ENCODE measurements at places on chromosomes 2 and 18. TPM values are rescaled to one million over a fixed set of nuclear protein-coding genes. Genes with fewer than 3 reads are reported as not detected.

VWA3B gene
- not detected for total RNA-seq

- H3K27ac ChIP-seq, result no peak overlapping the region
- H3K4me3 ChIP-seq, result no peak overlapping the region
- H3K36me3 ChIP-seq, result peaks cover 1% of the 10 kb centered on the region
- no peak for DNase-seq
These were observed 311.6 kb upstream of the REV1 start for GRCh38 chr2:99801327-99801901.

GRCh38 chr18:79926306-79926705 lies 25.1 kb downstream of the SLC66A2 start:
- H3K36me3 ChIP-seq, result peaks cover 44% of the 10 kb centered on the region
- H3K4me3 ChIP-seq, result no peak overlapping the region
- no peak for DNase-seq
- no peaks in the 10 kb centered on the region for H3K27me3 ChIP-seq
- peaks cover 2% of the 10 kb centered on the region for H3K4me1 ChIP-seq

GRCh38 chr2:62539606-62540407 lies 33.8 kb upstream of the TMEM17 start:
- H3K4me3 ChIP-seq, result no peak overlapping the region
- H3K27ac ChIP-seq, result no peak overlapping the region

DNA sequence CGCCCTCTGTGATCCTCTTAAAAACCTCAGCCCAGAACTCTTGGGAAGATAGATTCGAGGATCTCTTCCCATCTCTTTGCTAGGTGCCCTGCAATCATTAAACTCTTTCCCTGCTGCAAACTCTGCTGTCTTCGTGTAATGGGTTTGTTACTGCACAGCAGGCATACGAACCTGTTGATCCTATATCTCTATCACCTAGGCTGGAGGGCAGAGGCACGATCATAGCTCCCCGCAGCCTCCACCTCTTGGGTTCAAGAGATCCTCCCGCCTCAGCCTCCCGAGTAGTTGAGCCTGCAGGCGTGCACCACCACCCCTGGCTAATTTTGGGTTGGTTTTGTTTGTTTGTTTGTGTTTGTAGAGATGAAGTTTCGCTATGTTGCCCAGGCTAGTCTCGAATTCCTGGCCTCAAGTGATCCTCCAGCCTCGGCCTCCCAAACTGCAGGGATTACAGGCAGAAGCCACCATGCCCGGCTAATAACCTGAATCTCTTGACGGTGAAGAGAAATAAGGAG lies 493 bp upstream of the BBS5 start:
- no peak for DNase-seq
- no peaks in the 10 kb centered on the region for H3K27me3 ChIP-seq
- peaks cover 14% of the 10 kb centered on the region for H3K4me1 ChIP-seq
- H3K27ac ChIP-seq, result no peak overlapping the region
- H3K36me3 ChIP-seq, result no peaks in the 10 kb centered on the region
- H3K4me3 ChIP-seq, result peak overlapping the region; percentile 89

- H3K4me3 ChIP-seq, result no peak overlapping the region
- peaks cover 6% of the 10 kb centered on the region for H3K4me1 ChIP-seq
- no peak for DNase-seq
- no peaks in the 10 kb centered on the region for H3K27me3 ChIP-seq
These were observed 260.1 kb upstream of the FAM98A start for GRCh38 chr2:33859176-33859575.

PID1 gene
- total RNA-seq, result not detected

TMEM163 gene
- not detected for total RNA-seq

- no peak for DNase-seq
- peaks cover 20% of the 10 kb centered on the region for H3K27me3 ChIP-seq
- no peak overlapping the region for H3K4me3 ChIP-seq
- H3K36me3 ChIP-seq, result no peaks in the 10 kb centered on the region
- H3K4me1 ChIP-seq, result no peaks in the 10 kb centered on the region
These were observed 43.3 kb downstream of the AGAP1 start for GRCh38 chr2:235537186-235537585.

DNA sequence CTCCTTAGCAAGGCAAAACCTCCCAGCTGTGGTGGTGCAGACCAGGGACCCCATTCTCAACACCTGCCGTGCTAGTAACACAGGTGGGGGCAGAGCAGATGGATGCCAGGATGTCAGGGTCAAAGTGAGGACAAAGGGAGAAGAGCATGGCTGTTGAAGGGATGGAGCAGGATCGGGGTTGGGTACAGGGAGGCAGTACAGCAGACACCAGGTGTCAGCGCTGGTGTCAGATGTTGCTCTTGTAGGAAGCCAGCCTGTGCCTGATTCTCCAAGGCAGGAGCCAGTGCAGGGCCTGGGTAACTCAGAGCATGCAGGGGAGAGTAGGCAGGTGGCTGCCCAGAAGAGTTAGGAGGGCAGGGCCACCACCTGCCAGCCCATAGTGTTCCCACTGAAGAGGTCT lies 222.1 kb upstream of the SPRED2 start:
- no peak overlapping the region for H3K27ac ChIP-seq
- no peak for DNase-seq
- H3K27me3 ChIP-seq, result no peaks in the 10 kb centered on the region
- no peaks in the 10 kb centered on the region for H3K4me1 ChIP-seq
- no peak overlapping the region for H3K4me3 ChIP-seq

DNA sequence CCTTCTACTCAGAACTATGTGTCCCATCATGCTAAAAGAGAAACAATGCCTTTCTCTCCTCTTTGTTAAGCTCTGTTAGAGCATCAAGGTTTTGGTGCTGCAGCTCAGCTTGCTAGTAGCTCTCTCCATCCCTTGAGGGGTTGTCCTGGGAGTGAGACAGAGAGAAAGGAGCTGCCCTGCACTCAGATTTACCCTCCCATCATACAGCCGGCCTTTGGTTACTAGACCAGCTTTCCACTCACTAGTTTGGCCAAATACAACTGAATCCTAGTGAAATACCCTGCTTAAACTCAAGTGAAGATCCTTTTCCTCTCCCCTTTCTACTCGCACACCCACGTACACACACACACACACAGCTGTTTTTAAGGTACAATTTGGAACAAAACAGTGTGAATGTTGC lies 2.3 kb upstream of the CHN1 start:
- H3K36me3 ChIP-seq, result no peaks in the 10 kb centered on the region
- H3K27me3 ChIP-seq, result peaks cover 50% of the 10 kb centered on the region
- no peak overlapping the region for H3K4me3 ChIP-seq
- H3K4me1 ChIP-seq, result peaks cover 10% of the 10 kb centered on the region

GRCh38 chr2:11891671-11892440 lies 145.4 kb downstream of the LPIN1 start:
- no peak overlapping the region for H3K4me3 ChIP-seq
- no peaks in the 10 kb centered on the region for H3K27me3 ChIP-seq
- no peaks in the 10 kb centered on the region for H3K4me1 ChIP-seq
- H3K36me3 ChIP-seq, result peaks cover 6% of the 10 kb centered on the region
- DNase-seq, result no peak

DNA sequence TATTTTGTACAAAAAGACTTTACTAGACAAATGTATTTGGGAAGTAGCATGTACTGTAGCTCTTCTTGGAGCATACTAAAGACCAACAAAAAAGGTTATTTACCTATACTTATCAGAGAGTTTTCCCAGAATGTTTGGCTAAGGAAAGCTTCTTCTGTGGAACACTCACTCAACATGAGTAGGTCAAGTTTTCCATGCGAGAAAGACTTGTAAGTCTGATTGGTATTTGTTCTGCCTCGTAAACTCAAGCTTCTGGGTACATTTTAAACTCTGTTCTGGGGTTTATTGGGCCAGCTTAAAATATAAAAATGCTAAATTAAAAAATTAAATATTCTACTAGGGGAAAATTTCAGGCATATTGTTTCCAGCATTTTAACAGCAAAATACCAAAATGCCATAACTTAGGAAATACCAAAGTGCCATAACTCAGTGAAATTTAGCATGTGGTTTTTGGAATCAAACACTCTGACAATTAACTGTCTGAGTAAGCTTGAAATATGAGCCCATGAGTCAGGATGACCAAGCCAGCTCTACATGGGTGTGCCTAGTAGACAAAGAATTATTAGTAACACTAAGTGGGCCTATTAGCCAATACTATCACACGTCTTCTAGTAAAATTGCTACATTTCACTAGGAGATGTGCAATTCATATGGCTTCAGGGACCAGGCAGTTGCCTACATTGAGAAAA lies 47.3 kb upstream of the SERPINE2 start:
- peaks cover 5% of the 10 kb centered on the region for H3K4me1 ChIP-seq
- H3K27me3 ChIP-seq, result no peaks in the 10 kb centered on the region
- H3K27ac ChIP-seq, result no peak overlapping the region
- DNase-seq, result no peak

DNA sequence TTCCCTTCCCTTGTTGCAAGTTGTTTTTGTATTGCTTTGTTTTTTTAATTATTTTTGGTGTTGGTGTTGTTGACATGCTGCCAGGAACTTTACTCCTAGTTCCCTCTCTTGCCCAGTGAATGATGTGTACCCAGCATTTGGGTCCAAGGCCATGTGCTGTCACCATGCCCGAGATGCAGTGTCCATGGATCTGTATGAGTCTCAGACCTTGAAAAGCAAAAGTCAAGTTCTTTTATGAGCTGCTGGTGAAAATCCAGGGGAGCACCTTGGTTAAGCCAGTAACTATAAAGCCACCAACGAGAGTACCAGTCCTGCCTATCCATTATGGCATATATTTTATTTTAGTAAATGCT lies 236.4 kb downstream of the BCL11A start:
- DNase-seq, result no peak
- no peak overlapping the region for H3K4me3 ChIP-seq
- H3K4me1 ChIP-seq, result peaks cover 6% of the 10 kb centered on the region
